ENCODE measurements at places on chromosomes 7 and 10.

DNA sequence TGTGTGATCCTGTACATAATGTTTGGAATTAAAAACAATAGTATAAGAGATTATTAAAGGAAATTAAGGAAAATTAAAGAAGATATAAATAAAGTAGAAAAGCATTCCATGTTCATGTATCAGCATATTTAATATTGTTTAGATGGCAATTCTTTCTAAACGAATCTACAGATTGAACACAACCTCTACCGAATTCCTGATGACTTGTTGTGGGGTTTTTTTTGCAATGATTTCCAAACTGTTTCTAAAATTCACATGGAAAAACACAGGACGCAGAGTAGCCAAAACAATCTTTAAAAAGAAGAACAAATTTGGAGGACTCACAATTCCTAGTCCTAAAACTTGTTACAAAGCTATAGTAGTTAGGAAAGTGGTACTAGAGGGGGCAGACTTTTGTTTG is 573.4 kb upstream of the IGFBP3 start:
- DNase-seq = no peak

DNA sequence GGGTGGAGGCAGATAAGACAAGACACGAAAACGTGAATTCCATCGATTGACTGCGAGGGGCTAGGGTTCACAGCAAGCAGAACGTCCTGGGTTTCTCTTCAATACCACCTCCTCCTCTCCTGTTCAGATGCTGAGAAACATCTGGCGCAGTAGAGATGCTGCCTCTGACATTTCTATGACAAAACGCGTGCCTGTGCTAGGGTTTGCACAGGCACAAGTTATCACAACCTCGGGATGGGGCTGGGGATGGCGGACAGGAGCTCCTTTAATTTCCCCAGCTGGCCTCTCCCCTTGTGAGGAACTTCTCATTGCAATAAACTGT is 99.8 kb upstream of the SVIL start:
- no peak for DNase-seq

GRCh38 chr7:35694161-35694783 is 663 bp downstream of the HERPUD2 start:
- DNase-seq = no peak

GRCh38 chr7:148296994-148297644 is 293.4 kb upstream of the C7orf33 start:
- no peak for DNase-seq

DNA sequence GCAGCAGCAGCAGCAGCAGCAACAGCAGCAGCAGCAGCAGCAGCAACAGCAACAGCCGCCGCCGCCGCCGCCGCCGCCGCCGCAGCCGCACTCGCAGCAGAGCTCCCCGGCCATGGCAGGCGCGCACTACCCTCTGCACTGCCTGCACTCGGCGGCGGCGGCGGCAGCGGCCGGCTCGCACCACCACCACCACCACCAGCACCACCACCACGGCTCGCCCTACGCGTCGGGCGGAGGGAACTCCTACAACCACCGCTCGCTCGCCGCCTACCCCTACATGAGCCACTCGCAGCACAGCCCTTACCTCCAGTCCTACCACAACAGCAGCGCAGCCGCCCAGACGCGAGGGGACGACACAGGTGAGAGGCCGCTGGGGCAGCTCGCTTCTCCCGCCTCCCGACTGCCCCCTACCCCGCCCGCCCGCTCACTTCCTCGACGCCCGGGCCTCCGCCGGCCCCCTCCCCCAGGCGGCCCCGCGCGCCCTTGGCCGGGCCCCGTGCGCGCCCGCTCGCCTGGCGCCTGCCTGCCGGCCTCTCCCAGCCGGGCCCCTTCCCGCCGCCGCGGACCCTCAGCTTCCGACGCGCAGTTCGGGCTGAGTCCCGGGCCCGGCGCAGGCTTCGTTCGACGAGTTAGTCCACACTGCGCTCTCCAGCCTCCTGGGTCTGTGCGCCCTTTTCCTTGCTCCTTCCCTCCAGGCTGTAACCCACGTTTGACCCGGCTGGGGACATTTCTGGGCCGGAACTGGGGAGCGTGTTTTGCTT is 882 bp downstream of the DLX6 start:
- no peak for DNase-seq

DNA sequence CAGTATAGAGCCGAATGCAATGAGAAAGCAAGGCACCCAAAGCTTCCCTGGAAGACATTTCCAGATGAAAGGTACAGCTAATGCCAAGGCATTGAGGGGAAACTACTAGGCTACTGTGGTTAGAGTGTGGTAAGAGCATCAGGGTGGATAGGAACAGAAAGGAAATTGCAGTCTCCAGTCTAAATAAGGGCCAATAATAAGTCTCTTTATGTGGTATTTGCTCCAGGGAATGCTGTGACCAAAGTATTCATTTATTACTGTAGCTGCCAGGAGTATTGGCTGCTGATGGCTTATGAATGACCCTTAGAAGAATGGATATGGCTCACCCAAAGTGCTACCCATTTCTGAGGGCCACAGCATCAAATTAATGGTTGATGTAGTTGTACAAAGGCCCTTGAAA is 30.1 kb upstream of the POT1 start:
- DNase-seq = no peak

- no peak for DNase-seq
Measured at GRCh38 chr7:142535123-142535779, 214.0 kb upstream of the PRSS1 start.

DNA sequence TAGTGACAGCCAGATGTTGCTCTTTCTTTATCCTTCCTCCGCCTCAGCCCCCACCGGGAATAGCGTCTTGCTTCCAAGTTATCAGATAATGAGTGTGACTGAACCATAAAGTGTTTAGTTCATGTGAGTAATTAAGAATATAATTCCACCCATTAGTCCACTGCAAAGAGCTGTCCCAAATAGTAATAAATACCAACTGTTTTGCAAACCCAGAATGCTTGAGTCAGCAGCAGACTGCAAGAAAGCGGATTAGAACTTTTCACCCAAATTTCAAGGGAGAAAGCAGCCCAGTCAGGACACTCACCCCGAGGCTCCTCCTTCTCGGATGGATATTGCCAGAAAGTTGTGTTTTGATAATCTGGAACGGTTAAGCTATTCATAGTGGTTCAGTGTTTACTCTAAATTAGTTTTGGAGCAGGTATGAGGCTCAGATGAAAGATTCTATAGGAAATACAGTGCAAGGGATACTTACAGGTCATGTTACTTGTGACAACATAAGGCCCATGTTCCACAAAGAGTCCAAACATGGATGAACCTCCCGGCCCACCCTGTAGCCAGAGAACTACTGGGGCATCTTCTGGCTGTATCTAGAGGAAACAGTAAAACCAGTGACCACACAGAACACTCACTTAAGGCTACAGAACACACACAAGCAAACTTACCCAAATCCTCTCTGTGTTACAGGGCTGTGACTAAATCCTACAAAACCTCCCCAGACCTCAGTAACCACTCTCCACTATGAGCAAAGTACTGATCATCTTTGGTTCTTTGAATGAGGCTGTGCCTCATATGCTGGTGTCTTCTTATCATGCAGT is 50.5 kb downstream of the CPVL start:
- DNase-seq = no peak

DNA sequence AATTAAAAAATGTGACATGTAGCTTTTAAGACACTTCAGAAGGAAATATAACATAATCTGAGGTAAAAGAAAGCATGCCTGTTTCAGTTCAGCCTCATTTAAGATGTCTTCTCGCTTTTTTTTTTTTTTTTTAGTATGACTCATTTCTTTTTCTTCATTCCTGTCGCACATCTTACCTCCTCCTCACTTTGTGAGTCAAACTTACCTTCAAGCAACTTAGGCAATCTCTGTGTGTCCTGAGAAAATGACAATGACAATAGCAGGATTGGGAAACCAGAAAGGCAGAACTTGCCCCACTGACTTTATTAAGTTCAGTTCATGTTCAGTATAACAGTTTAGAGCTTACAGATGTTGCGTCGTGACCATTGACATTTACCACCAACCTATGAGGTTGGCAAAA is 7.7 kb downstream of the PTN start:
- no peak for DNase-seq

DNA sequence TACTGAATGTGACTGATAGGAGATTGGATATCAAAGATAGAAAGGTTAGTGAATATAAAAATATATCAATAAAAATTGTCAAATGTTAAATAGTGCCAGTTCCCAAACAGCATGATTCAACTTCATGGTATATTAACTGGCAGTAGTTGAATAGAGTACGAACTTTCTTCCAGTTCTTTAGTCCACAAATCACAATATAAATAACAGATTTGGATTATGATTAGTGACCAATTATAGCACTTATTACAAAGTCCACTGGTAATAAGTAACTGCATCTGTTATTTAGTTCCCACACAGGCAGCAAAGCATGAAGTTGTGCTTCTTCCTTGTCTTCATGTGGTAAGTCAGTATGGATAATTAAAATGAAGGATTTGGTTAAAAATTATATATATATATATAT is 243.0 kb upstream of the VWC2 start:
- no peak for DNase-seq

DNA sequence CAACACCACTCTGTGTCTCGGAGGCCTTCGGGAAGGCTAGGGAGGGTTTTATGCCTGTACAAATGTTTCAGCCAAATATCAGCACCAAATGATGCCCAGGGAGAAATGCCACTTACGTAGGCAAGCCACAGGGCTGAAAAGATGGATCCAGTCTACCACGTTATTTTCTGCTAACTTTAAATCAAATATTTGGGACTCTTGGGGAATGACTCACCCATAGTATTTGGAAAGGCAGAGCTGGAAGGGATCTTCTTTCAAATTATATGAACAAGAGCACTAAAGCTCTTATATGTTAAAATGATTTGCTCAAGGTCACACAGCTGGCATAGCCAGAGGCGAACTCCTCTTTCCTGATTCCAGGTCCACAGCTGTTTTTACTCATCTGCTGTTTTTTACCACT is 591.4 kb downstream of the SORCS1 start:
- no peak for DNase-seq

GRCh38 chr7:131293018-131293417 is 34.7 kb upstream of the MKLN1 start:
- DNase-seq = no peak

GRCh38 chr7:135321556-135321955 is 87.9 kb downstream of the STRA8 start:
- DNase-seq = no peak

Measured in type B pancreatic cell (in vitro differentiated cells).